ENCODE measurements at places on chromosomes 5 and 9.
A peak's percentile ranks its signal among the peaks of the same experiment; 100 is the strongest.

DNA sequence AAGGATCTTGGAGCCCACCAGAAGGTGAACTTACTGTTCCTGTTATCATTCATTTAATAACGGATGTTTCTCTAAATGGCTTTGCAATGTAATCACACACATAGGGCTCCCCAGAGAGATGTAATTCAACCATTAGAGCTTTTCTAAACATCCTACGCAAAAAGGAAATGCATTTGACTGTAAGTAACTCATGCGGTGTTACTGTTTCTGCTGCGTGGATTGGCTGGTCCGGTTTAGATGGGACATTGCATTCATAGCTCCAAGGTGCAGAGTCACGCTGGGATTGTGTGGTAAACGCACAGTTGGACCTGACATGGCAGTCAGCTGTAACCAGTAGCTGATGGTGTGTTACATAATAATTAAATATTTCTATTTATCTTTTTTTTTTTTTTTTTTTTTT lies 185.5 kb upstream of the OTULINL start:
- DNase-seq: no peak

DNA sequence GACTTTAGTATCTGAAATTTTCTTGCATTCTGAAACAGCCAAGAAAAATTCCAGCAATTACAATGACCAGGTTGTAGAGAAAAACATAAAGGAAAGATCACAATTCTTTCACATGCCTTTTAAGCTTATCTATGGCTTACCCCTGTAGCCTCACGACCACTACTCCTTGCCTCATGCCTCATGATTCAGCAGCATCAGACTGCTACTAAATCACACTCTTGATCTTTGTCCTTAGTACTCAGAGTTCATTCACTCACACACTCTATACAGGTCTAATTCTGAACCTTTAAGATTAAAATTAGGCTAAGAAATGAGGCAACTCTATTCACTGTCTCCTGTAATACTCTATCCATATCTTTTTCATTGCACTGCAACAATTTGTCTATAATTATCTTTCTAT lies 415.1 kb downstream of the MLLT3 start:
- DNase-seq: no peak

GRCh38 chr9:108254236-108254635 lies 601.5 kb downstream of the ACTL7B start:
- DNase-seq: no peak

DNA sequence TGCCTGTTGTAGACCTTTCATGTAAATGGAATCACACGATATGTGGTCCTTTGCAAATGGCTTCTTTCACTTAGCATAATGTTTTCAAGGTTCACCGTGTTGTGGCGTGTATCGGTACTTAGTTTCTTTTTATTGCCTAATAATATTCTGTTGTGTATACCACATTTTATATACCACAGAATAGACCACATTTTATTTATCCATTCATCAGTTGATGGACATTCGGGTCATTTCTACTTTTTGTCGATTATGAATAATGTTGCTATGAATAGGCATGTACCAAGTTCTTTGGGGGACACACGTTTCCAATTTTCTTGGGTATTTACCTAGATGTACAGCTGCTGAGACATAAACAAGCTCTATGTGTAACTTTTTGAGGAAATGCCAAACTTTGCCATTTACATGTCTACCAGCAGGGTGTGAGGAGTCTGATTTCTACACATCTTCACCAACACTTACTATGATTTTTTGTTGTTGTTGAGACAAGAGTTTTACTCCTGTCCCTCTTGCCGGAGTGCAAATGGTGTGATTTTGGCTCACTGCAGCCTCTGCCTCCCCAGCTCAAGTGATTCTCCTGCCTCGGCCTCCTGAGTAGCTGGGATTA lies 144.7 kb downstream of the RGS3 start:
- no peak for DNase-seq

GRCh38 chr5:138491284-138491648 lies 26.0 kb downstream of the EGR1 start:
- peak; percentile 63 for DNase-seq

- DNase-seq: no peak
Observed at GRCh38 chr9:131012023-131012334, 3.0 kb downstream of the LAMC3 start.

GRCh38 chr9:92098638-92099037 lies 16.6 kb downstream of the SPTLC1 start:
- DNase-seq: no peak

DNA sequence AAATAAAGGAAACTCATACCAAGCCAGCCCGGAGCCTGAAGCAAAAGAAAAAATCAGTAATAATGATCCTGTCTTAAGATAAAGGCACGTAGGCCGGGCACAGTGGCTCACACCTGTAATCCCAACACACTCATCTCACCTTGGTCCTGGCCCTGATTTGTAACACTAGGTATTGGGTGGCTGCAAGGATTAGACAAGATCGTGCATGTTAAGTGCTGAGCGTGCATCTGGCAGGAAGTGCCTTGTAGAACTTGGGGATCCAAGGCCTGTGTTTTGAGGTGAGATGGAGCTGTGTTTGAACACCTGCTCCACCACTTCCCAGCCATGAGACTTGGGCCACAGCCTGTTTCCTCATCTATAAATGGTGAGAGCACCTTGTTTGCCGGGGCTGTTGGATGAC lies 41.5 kb downstream of the SPRY4 start:
- no peak for DNase-seq

- DNase-seq: no peak
Observed at GRCh38 chr5:149486726-149487635, 64.3 kb downstream of the CSNK1A1 start.

DNA sequence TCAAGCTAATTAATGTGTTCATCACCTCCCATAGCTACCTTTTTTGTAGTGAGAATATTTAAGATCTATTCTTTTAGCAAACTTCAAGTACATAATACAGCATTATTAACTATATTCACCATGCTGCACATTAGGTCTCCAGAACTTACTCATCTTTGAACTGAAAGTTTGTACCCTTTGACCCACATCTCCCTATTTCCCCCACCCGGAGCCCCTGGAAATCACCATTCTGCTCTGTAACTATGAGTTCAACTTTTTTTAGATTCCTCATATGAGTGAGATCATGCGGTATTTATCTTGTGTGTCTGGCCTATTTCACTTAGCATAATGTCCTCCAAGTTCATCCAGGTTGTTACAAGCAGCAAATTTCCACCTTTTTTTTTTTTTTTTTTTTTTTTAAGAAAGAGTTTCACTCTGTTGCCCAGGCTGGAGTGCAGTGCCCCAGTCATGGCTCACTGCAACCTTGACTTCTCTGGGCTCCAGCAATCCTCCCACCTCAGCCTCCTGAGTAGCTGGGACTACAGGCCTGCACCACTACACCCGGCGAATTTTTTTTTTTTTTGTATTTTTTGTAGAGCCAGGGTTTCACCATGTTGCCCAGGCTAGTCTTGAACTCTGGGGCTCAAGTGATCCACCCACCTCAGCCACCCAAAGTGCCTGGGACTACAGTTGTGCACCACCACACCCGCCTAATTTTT lies 100.4 kb upstream of the SAP30L start:
- no peak for DNase-seq

DNA sequence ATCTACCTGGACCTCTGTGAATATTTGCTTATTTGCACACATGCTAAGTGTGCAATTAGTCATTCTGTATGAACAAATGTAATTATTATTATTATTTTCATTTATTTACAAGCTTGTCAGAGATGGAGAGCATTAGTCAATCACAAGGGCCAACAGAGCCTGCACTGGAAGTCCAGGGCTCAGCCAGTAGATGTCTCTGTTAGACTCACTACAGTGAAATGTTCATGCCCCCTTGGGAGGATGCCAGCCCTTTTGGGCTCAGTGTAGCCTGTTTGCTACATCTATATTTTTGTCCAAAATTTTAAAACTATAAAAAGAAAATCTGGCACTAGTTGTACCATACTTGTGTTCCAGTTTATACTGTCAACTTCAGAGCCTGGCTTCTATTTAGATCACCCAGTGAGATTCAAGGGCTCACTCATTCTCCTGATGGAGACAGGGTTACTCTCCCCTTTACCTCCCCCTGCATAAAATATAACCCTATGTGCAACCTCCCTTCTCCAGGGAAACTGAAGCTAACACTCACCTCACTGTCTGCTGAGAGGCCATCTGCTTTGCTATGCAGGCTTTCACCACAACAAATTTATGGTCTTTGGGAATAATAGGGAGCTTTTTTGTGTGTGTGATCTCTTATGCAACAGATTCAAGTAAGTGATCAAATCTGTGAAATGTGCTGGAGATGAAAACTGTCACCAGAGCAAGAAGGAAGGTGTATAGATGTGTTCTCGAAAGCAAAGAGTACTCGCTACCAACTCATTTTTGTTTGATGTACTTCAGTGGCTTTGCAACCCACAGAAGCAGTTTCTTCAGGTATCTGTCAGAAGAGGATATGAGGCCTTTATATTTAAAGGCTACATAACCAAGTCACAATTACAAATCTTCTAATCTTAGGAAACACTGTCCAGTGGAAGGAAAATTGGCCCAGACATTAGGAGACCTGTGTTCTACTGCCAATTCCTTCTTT lies 99.9 kb upstream of the TLE4 start:
- DNase-seq: peak; percentile 16

DNA sequence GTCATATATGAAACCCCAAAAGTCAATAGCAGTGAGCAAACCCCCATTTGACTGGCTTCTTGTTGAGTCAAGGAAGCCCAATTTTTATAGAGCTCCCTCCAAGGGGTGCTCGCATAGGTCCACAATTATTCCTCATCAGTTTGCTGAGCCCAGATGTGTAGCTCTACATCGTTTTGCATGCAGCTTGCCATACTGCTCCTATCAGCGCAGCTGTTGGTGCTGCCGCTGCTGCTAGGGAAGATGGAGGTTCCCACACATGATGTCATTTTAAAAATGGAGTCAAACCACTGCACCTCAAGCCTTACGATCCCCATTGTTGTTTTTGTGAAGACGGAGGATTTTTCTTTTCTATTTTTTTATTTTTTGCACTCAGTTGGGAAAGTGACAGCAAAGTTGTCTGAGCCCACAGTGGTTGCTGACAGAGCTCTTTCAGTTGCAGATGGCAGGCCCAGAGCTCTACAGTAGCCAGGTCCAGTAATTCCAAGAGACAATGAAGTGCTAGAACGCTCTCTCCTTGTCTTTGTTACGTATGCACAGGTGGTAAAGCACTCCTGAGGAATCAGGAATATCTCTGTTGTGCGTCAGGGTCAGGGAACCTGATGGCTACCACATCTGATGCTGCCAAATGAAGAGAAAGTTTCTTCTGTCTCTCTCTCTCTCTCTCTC lies 23.2 kb upstream of the C5orf63 start:
- no peak for DNase-seq
